ENCODE measurements at places on chromosomes 6 and 20.

DNA sequence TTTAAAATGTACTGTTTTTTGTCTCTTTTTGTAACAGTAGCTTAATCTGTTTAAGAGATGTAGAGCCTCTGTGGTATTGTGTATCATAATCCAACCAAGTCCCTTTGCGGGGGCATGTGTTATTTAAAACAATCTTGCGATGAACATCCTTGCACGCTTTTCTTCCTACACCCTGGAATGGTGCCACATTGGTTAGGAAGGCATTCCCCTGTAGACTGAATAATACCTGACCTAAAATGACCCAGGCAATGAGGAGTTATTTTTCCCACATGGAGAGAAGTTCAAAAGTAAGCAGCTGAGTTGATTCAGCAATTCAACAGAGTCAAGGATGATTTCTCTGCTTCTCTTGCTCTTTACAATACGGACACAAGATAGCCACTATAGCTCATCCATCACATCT lies 142.0 kb upstream of the PMEPA1 start:
- ATAC-seq, result no peak

DNA sequence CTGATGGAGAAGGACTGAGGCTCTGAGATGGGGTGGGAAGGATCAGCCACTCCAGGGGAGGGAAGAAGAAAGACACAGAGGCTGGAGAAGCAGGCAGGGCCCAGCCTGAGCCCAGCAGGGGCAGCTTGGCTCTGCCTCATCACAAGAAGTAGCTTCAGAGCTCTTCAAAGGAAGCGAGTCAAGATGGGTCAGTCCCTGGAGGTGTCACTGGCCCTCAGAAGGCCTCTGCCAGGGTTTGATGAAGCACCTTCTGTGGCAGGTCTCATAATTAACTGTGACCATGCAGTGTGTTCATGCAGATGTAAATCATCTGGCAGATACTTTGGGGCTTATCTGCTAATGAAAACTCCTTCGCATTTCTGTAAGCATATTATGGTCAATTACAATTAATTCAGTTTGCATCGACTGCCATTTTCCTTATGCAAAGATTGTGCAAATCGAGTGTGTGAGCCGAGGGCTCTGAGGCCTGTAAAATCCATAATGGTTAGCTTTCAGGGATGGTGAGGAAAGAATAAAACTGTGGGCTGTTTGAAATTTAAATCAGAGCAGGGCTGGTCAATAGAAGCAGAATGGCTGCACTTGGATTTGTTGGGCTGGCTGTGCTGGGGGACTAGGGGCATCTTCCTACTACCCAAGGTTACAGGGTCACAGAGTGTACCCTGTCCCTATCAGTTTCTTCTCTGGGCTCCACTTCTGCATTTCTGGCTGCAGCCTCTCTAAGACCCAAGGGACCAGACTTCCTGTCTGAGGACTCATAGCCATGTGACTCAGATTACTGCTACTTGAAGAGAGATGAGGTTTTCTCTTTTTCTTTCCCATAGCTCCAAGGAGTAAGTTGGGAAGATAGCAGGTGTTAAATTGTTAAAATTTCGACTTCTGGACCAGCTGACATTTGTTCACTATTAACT lies 376.6 kb downstream of the DHX35 start:
- ATAC-seq, result no peak

- peak; percentile 56 for ATAC-seq
Observed at GRCh38 chr20:39042279-39043150, 80.4 kb downstream of the DHX35 start.

GRCh38 chr20:327186-328026 lies 2.1 kb downstream of the SOX12 start:
- peak; percentile 36 for ATAC-seq

GRCh38 chr6:14092838-14093789 lies 24.5 kb upstream of the CD83 start:
- peak; percentile 51 for ATAC-seq

GRCh38 chr6:37359039-37359438 lies 5.3 kb downstream of the RNF8 start:
- ATAC-seq, result no peak

GRCh38 chr6:18171871-18172270 lies 16.6 kb downstream of the KDM1B start:
- no peak for ATAC-seq

DNA sequence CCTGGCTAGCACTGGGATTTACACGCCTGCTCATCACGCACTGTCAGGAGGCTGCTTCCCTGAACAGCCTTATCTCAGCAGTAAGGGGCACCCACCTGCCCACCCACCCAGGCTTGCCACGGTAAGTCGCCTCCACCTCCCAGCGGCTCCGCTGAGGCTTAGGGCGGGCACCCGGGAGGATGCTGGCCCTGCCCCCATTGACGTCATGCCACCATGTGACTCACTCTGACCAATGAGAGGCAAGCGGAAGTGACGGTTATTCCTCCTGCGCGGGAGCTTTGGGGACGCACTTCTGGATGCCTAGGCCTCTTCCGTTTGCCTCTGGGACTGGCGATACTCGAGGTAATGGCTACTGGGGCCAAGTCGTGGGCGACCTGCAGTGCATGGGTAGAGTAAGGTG lies 256.8 kb downstream of the QKI start:
- ATAC-seq, result no peak

- no peak for ATAC-seq
Observed at GRCh38 chr6:130524552-130524951, 158.7 kb downstream of the TMEM200A start.

DNA sequence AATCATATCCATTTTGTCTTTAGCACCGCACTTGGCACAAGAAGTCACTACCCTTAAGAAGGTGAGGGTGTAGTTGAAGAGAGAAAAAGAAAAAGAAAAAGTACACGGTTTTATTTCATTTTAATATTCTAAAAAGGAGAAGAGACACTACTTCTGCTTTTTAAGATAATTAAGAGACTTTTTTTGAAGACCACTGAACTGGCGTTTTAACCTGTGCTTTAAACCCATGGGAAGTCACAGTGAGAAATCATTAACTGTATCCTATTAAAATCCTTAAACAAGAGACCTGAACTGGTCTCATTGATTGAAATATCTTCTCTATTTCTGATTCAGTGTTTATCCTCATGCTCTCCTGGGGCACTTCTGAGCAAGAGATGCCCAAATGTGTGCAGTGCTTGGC lies 243.5 kb downstream of the TMEM242 start:
- ATAC-seq, result no peak

DNA sequence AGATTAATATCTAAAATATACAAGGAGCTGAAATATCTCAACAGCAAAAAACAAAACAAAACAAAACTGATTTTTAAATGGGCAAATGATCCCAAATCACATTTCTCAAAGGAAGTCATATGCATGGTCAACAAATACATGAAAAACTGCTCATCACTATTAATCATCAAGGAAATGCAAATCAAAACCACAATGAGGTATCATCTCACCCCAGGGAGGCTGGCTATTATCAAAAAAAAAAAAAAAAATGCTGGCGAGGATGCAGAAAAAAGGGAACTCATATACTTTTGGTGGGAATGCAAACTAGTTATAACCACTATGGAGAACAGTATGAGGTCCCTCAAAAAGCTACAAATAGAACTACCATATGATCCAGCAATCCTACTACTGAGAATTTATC lies 34.6 kb downstream of the REPS1 start:
- ATAC-seq, result no peak

DNA sequence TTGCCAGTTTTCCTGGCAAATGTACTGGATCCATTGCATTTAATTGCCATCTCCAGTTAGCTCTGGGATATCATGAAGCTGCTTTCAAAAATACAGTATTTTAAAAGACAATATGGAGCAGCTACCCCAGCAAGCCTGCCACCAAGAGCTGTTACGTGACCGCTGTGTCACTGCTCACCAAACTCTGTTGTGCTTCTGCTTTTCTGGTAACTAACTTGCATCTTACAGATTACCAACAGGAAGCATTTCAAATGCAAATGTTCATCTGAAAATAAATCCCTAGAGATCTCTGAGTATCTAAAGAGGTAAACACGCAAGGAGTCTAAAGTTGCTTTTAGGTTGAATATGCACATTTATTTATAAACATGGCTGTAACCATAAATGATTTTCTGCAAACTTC lies 1008.3 kb downstream of the KIF16B start:
- no peak for ATAC-seq

- peak; percentile 88 for ATAC-seq
Observed at GRCh38 chr6:7697820-7698623, 27.9 kb upstream of the BMP6 start.

DNA sequence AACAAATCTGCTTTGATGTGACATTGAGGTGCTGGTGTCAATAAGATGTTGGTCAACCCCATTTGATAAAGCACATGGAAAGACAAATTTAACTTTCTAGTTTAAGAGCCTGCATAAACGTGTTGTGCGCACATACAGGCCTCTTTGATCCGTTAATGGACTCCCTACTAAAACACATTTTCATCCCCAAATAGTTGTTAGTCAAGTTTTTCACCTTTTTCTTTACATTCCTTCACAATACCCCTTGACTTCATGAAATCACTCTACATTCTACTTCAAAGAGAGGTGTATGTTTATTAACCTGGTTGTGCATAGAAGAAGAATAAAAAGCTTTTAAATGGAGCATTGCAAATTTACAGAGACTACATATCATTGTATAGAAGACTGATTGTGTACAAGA lies 180.3 kb downstream of the HDGFL1 start:
- ATAC-seq, result no peak

DNA sequence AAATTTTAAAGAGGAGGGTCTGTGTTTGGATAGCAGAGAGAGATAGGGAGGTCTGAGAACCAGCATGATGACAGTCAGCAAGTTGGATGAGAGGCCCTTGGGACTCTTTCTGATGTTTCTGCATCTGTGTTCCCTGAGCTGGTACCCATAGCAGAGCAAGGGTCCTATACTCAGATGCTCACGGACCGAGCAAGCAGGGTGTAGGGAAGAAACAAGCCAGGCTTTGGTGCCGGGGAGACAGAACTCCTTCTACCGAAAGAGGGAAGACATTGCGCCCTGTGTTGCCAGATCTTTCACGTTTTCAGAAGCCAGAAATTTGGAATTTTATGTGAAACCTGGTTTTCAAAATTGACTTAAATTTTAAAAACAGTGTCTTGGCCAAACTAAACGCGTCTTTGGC lies 34.6 kb downstream of the NEDD9 start:
- no peak for ATAC-seq

DNA sequence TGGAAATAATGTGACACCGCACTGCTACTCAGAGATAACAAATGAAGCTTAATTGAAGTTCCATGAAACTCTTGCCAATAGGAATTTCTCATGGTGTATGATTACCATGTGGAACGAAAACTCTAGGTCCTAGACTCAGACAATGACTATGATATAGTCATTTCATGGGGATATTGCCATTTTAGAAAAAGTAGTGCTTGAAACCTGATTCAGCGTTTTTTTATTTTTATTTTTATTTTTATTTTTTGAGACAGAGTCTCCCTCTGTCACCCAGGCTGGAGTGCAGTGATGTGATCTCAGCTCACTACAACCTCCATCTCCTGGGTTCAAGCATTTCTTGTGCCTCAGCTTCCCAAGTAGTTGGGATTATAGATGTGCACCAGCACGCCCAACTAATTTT lies 253.9 kb downstream of the FARS2 start:
- ATAC-seq, result no peak

- ATAC-seq, result no peak
Observed at GRCh38 chr6:25701807-25702206, 49.8 kb downstream of the SCGN start.

DNA sequence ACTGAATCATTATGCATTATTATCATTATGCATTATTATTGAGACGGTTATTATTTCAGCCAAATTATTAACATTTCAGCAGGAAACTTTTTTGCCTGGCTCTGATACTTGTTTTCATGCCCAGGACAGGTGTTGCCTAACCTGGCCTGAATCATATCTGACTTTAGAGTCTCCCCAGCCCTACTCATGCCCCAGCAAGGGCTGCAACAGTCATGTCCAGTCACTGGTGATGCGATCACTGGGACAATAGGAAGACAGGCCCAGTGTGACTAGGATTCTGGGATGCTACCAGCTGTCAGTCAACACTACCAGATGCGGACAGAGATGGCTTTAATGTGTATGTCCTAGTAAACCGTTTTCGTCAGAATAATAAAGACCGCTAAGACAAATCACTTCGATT lies 285.0 kb downstream of the KHDC1L start:
- ATAC-seq, result no peak

DNA sequence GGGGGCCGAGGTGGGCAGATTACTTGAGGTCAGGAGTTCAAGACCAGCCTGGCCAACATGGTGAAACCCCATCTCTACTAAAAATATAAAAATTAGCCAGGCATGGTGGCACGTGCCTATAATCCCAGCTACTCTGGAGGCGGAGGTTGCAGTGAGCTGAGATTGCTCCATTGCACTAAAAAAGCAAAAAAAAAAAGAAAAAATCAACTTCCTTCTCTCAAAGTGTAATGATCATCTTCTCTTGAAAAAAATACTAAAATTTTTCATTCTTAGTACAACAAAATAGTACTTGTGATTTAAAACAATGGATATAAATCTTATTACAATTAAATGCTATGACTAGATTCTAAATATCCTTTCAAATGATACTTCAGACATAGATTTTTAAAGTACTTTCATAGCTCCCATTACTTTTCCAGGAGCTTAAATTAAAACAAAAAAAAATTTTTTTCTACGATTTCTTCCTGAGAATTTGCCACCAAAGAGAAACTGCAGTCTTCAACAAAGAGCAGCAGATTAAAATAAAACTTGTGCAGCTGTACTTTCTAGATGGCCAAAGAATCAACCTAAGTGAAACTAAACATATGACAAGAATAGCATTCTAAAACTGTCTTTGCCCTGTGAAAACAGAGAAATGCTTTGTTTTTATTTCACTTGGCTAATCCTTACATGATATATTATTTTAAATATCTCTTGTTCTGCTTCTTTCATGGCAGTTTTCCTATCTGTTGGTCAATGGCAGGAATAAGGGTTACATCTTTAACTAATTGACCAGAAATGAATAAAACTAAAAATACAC lies 75.2 kb downstream of the MAP3K5 start:
- no peak for ATAC-seq

GRCh38 chr6:72420409-72420808 lies 201.5 kb upstream of the KCNQ5 start:
- no peak for ATAC-seq

All from gastroesophageal sphincter (tissue), 4 donors.